ENCODE measurements at places on chromosomes 12 and 14.

DNA sequence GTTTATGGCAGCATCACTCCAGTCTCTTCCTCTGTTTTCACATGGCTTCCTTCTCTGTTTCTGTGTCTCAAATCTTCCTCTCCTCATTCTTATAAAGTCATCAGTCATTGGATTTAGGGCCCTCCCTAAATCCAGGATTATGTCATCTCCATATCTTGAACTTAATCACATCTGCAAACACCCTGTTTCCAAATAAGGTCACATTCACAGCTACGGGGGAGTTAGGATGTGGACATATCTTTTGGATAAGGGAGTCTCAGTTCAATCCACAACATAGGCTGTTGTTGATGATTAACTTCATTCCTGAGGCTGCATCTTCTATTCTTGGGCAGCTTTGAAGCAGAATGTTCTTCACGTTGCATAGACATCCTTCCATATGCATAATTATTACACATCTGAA is 40.3 kb upstream of the NTF3 start:
- DNase-seq, result no peak

DNA sequence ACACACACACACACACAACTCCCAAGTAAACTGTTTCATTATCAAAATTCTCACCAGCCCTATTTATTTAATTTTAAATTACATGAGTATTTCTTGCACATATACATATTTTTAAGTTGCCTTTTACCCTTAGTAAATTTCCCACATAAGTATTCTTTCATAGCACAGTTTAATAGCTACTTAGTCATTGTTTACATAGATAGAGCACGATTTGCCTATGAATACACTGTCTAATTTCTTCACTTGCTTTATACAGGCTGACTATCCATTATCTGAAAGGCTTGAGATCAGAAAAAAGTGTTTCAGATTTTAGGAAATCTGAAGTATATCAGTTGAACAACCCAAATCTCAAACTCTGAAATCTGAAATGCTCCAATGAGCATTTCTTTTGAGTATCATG is 30.9 kb downstream of the NIN start:
- DNase-seq, result no peak

GRCh38 chr12:88896958-88897357 is 316.7 kb upstream of the KITLG start:
- no peak for DNase-seq

- DNase-seq, result no peak
Observed at GRCh38 chr12:56385873-56386272, 23.2 kb upstream of the APOF start.

GRCh38 chr12:57000393-57000792 is 6.0 kb downstream of the ZBTB39 start:
- DNase-seq, result no peak

DNA sequence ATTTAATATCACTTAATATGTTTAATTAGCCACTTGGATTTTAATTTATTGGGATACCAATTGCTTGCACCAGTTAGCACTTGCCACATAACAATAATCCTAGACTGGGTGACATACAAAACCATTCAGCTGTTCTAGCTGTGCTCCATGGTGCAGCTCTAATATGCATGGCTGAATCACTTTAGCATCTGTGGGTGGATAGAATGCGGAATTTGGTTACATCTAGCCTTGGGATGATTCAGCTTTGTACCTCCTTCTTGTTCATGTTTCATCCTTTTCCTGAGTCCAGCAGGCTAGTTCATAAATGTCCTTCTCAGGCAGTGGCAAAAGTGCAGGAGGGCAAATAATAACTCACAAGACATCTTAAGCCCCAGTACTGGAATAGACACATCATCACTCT is 1263.0 kb downstream of the LRFN5 start:
- no peak for DNase-seq

DNA sequence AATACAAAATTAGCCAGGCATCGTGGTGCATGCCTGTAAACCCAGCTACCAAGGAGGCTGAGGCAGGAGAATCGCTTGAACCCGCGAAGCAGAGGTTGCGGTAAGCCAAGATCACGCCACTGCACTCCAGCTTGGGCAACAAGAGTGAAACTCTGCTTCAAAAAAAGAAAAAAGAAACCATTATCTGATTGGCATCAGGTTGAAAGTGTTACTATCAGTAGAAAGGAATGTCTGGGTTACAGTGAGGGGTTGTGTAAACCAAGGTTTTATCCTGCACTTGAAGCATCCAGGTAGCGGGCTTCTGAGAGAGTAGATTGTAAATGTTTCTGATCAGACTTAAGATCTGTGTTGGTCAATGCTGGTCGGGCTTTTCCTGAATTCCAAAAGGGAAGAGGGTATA is 14.1 kb upstream of the OXA1L start:
- DNase-seq, result no peak

DNA sequence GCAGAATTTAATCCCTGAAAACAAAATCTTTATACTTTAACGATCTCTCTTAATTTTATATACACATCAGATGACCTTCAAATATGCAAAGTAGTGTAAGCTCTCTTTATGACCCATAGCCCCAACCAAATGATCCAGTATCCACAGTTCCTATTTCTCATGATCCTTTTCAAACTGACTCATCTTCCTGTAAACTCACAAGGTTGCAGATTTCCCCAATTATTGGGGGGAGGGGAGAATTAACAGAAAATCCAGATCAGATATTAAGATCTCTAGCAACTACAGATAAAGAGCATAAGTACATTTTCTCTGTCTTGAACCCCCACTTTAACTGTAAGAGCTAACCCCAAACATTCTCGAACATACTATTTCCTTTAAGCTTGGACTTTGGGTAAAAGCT is 12.5 kb downstream of the GNS start:
- no peak for DNase-seq

- DNase-seq, result no peak
Observed at GRCh38 chr14:38723959-38724358, 379.1 kb downstream of the SEC23A start.

DNA sequence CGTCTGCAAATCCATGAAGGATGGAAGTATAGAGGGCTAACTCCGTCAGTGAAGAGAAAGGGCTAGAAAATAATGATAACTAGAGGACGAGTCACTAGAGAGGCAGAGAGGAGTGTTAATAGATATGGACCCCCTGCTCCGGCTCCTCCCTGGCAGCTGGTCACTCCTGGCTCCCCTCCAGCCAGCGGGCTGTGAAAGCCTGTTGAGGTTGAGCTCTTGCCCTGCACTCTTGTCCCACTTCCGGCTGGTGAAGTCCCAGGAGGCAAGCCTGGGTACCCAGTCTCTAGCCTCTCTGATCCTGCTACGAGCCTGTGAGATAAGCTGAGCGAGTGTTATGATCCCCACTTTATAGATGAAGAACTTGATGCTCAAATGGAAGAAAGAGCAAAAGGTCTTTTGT is 90.3 kb downstream of the RFX4 start:
- no peak for DNase-seq

- no peak for DNase-seq
Observed at GRCh38 chr12:66354291-66354690, 52.0 kb downstream of the HELB start.

GRCh38 chr12:98863167-98863566 is 218.1 kb downstream of the APAF1 start:
- no peak for DNase-seq

DNA sequence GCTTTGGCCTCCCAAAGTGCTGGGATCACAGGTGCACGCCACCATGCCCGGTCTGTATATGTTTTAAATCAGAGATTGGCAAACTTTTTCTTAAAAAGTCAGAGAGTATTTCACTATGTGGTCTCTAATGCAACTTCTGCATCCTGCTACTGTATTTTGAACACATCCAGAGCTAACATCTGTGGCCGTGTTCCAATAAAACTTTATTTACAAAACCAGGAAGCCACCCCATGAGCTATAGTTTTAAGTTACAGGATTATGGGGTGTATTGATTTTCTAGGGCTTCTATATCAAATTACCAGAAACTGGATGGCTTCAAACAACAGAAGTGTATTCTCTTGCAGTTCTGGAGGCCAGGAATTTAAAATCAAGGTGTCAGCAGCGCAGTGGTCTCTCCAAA is 5.3 kb upstream of the RBM19 start:
- DNase-seq, result no peak

DNA sequence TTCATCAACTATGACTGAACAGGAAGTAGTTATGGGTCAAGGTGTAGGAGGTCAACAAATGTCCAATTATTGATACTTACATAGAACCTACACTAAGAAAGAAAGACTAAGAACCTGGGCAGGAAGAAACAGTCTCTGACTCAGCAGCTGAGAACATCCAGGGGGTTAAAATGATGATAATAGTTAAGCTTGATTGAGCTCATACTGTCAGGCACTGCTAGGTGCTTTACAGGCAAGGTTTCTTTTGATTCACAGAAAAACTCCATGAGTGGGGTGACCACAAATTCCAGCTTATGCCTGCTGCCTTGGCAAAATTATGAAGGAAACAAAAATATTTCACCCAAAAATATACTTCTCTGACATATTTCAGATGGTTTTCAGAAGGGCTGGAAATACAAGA is 75.0 kb downstream of the ACADS start:
- no peak for DNase-seq

DNA sequence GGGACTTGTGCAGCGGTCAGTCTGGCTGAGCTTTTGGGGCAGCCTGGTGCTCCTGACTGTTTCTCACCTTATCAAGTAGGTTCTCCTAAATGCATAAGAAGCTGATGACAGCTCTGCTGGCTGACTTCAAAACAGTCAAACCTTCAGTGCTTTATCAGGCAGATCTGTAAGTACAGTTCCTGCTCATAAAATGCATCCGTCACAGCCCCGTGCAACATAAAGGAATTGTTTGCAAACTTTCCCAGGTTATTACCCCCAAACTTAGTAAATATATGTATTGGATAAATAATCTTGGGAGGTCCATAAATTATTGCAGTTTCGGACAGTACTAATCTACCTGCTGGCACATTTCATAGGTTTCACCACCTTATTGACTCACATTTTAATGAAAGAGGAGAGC is 10.7 kb downstream of the TUNAR start:
- DNase-seq, result no peak

- DNase-seq, result no peak
Observed at GRCh38 chr14:30297876-30298795, 260.8 kb upstream of the G2E3 start.

DNA sequence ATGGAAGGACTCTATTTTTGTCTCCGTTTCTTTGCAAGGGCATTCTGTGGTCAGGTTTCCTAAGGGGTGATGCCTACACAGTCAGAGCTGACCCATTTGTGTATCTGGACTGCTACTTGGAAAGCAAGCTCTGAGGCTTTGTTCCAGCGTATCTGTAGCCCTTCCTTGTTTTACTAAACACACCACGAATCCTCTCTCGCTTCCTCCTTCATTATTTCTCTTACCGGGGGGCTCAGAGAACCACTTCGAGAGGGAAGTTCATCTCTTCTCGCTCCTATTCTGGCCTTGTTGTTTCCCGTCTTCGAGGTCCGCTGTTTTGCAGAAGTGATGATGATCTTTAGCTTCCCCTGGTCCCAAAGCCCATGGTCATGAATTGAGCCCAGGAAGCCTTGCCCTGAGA is 164.7 kb downstream of the SSPN start:
- DNase-seq, result no peak

- DNase-seq, result no peak
Observed at GRCh38 chr14:90575781-90576180, 179.0 kb downstream of the CALM1 start.

DNA sequence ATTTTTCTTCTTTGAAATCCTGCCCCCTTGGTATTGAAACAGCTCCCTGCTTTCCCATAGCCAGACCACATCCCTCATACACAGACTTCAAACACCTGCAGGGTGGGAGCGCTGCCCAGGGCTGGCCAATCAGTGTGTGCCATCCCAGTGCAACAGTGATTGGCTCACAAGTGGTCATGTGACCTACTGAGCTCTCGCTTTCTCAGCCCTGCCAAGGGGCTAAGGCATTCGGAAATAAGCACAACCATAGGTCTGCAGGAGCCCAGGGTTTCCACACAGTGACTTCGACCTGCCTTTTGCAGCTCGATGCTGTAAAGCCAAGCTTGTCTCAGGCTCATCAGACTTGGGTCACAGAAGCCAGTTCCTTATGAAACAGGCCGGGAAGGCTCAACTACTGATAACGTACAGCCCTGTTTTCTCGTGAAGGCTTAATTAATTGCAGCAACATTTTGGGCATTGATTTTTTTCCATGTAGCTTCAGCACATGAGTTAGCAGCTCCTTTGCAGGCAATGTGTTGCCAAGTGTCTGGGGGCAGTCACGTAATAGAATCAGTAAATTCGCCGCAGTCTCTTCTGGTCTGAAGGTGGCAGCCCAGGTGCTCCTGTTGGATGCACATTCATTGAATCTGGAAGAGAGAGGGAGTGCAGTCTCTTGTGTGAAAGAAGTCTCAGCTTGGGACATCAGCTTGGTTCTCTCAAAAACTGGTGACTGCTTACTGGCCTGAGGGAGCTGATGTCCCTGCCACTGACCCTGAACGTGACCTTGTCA is 1091.8 kb downstream of the AACS start:
- no peak for DNase-seq

GRCh38 chr14:44982594-44982993 is 20.6 kb downstream of the TOGARAM1 start:
- DNase-seq, result no peak

- no peak for DNase-seq
Observed at GRCh38 chr12:132364348-132364902, 35.0 kb upstream of the GALNT9 start.

DNA sequence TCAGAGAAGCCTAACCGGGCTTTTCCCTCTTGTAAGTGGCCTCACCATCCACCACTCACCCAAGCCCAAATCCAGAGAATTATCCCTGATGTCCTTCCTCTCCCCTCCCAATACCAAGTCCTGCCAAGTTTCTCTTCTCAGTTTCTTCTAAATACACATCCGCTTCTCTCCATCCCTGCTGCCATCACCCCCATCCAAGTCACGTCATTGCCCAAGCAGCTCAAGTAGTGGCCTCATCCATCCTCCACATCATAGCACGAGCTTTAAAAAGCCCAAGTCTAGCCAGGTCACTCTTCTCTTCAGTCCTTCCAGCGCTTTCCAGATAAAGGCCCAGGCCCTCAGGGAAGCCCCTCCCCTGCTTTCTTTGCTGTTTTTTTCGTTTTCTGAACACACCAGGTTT is 25.4 kb downstream of the IL31 start:
- DNase-seq, result no peak

- no peak for DNase-seq
Observed at GRCh38 chr12:25388183-25388582, 137.5 kb upstream of the KRAS start.

- no peak for DNase-seq
Observed at GRCh38 chr14:68842298-68842697, 49.4 kb upstream of the ZFP36L1 start.

DNA sequence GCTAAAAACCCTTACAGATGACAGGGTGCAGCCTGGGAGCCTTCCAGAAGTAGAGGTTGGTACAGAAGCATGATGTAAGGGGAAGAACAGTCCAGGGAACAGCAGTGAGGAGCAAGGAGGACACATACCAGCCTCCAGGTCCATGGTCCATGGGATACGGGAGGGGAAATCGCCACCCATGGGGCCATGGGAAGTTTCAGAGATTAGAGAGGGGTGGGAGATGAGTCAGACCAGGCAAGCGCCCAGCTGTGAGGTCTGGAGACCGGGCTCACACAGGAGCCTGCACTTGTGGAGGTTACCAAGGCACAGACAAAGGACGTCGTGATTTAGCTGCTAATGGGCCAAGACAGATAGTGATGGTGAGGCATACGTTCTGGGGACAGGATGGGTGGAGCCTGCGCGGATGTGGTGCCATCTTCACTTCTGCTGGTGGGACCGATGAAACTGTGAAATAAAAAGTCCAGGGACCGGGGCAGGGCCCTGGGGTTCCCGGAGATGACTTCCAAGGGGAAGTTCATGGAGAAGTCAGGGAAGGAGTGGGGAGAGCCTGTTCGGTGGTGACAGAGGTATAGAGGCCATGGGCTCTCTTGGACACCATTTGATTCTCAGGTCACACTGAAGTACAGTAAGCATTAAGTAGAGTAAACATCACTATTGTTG is 17.7 kb upstream of the LRP1-AS start:
- no peak for DNase-seq

Data from renal cortex interstitium (tissue), 15 donors.